Osteocyte (in vitro differentiated cells): ENCODE measurements at places on chromosomes 1 and 21.

DNA sequence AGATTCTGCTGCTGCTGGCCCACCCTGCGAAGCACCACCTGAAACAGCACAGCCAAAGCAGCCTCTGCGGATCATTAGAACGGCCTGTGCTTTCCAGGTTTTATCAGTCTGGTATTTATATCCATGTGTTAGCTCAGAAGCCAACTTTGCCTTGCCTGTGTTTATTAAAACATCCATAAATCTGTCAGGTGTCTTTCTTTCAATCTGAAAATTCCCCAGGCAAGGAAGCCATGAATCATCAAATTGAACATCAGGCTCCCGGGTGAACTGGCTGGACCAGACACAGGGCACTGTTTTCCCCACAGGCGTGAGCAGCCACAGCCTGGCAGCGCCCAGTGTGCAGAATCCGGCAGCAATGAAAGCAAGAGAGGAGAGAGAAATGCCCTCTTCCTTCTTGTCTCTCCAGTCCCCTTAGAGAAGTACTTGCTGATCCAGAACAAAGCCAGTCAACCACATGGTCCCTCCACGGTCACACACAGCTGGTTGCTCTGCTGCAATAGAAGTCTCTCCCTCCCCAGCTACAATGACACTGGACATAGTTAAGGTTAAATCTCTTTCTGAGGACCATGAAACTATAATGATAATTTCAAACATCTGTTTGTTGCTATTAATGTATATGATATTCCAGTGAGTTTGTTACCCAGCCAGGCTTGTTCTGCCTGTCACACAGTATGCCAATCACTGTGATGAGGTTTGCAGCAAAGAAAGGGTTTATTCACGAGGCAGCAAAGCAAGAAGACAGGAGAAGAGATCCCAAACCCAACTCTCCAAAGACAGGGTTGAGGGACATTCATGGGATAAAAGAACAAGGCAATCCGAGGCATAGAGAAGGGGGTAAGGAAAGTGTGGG lies 212.1 kb upstream of the FMN2 start:
- no peak for DNase-seq

GRCh38 chr21:42376338-42376982 lies 10.1 kb upstream of the TFF1 start:
- no peak for DNase-seq

GRCh38 chr1:198590454-198590853 lies 48.4 kb upstream of the PTPRC start:
- no peak for DNase-seq

- DNase-seq: no peak
Observed at GRCh38 chr1:107702946-107703571, 261.9 kb downstream of the VAV3 start.

DNA sequence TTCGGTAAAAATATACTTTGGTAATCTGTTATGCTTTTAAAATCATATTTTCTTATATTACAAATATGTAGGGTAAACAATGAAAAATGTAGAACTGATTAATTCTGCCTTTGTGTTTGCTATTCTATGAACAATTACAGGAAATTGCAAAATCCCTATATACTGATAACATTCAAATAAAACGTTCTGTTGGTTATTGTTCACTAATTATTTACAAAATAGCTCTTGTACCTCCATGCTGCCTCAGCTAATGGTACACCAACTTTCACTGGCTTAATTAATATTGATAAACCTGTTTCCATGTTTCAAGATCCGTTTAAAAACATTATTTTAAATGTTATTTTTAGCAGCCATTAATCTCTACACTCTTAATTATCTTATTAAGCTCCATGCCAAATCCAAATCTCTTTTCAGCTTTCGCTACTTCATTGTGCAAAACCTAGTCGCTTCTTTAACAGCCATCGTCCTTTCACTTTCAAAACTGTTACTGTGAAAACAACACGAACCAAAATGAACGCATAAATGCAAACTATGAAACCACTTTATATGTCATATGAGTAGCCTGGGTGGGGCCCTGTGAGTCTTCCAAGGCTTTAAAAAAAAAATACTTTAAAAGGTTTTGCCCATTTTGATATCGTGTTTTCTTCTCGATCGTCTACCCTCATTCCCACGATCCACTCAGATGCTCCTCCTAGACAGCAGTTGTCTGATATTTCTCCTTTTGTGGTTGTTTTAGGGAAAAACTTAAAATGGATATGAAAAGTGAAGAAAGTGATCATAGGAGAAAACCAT lies 807.1 kb downstream of the USP25 start:
- DNase-seq: no peak

GRCh38 chr21:32705901-32706300 lies 21.9 kb downstream of the SYNJ1 start:
- DNase-seq: no peak

DNA sequence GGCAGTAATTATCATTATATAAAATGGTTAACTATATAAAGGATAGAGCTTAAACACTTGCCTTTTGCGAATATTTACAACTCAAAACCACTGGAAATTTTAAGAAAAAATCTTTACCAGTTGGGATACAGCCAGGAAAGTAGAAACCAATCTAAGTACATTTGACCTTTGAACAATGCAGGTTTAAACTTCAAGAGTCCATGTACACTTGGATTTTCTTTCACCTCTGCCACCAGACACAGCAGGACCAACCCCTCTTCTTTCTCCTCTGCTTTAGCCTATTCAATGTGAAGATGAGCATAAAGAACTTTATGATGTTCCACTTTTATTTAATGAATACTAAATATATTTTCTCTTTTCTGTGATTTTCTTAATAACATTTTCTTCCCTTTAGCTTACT lies 361.1 kb downstream of the NEGR1 start:
- DNase-seq: no peak

GRCh38 chr1:7620196-7620595 lies 150.9 kb upstream of the VAMP3 start:
- no peak for DNase-seq

GRCh38 chr1:225710804-225711203 lies 57.9 kb upstream of the ENAH start:
- DNase-seq: no peak

- DNase-seq: no peak
Observed at GRCh38 chr1:20093940-20094391, 24.0 kb downstream of the PLA2G5 start.

- DNase-seq: no peak
Observed at GRCh38 chr1:79259390-79260336, 253.1 kb upstream of the ADGRL4 start.

- DNase-seq: no peak
Observed at GRCh38 chr1:181173761-181174447, 85.4 kb downstream of the IER5 start.

DNA sequence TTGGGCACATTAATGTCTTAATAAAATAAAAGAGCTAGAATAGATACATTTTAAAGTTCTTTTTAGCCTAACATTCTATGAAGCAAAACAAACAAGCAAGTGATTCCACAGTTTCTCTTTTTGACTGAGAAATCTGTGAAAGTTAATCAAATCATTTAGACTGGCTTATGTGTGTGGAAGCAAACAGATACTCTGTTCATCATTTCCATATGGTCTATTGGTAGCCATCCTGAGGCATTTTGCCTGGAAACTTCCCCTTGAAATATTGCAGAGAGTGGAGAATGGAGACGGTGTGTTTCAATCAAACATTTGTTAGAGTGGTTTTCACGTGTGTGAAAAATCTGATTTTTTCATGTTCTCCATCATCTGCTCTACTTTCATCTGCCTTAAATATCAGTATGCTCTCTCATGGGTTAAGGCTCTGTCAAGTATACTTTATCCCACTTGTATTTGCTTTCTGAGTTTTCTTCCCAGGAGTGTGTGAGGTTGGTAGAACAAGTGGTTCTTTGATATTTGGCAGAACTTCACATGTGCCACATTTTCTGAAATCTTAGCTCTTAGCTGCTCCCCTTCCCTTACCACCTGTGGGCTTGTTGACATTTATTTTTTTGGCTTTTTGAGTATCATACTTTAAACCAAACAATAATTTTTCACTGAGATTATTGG lies 139.1 kb upstream of the PTGFR start:
- DNase-seq: no peak

DNA sequence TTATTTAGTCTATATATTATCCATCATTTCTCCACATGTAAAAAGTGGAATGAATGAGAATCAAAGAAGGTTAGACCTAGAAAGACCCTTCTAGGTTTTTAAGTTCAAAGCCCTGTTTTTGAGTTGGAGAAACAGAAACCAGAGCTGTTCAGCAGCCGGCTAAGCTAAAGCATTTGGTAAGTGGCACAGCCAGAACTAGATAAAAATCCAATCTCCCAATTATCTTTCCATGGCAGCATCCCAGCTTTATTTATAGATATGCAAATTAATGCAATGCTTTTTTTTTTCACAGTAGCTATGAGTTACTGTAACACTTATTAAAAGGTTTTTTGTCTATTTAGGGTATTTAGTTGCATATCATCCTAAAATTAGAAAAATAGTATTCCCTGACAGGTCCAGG lies 85.1 kb downstream of the NIBAN1 start:
- DNase-seq: no peak

- no peak for DNase-seq
Observed at GRCh38 chr1:174157157-174157806, 2.0 kb upstream of the RABGAP1L start.

DNA sequence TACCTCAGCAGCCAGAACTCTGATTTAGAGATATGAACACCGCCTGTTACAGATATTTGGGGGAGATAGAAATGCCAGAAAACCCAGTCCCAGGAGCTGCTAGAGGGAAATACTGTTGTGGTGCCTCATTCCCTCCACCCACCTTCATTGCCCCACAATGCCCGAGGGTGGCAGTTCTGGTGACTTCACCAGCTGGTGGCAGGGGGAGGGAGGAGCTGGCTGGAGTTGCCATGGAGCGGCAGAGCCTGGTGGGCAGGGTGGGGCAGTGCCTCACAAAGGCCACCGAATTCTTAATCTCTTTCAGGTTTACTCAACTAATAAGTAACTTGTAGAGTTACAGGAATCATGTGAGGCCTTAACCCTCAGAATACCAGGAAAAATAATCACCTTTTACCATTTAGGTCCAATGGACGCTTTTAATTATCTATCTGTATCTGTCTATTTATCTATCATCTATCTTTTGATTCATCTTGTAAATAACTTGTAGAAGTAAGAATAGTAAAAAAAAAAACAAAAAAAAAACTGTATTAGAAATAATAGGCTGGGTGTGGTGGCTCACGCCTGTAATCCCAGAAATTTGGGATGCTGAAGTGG lies 11.7 kb upstream of the S100A11 start:
- DNase-seq: peak; percentile 89

DNA sequence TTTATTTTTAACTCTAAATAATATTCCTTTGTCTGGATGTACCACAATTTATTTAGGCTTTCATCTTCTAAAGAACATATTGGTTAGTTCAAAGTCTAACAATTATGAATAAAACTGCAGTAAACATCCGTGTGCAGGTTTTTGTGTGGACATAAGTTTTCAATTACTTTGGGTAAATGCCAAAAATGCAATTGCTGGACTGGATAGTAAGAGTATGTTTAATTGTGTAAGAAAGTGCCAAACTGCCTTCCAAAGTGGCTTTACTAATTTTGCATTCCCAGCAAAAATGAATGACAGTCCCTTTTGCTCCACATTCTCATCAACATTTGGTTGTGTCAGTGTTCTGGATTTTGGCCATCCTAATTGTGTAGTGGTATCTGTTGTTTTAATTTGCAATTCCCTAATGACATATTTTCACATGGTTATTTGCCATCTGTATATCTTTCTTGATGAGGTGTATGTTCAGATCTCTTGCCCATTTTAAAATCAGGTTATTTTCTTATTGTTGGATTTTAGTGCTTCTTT lies 113.8 kb downstream of the DPYD start:
- no peak for DNase-seq

GRCh38 chr1:155183775-155184221 lies 10.1 kb downstream of the TRIM46 start:
- no peak for DNase-seq

GRCh38 chr21:33383056-33383888 lies 19.9 kb upstream of the IFNGR2 start:
- no peak for DNase-seq

DNA sequence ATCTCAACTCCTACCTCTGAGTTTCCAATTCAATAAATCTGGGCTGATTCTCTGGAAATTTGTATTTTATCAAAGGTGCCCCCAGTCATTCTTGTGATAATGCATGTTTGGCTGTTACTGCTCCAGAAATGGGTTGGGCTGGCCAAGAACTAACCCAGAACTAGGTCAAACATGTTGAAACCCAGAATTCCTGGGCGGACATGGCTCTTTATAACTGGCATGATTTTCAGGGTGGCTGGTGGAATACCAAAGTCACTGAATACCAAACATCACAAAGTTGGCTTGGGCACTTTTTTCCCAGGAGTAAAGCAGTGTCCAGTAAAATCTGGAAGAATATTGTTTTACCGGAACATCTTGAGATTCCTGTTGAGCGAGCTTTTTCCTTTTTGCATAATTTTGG lies 89.4 kb upstream of the S1PR1 start:
- DNase-seq: no peak

- DNase-seq: no peak
Observed at GRCh38 chr1:107432108-107432507, 291.3 kb downstream of the NTNG1 start.

DNA sequence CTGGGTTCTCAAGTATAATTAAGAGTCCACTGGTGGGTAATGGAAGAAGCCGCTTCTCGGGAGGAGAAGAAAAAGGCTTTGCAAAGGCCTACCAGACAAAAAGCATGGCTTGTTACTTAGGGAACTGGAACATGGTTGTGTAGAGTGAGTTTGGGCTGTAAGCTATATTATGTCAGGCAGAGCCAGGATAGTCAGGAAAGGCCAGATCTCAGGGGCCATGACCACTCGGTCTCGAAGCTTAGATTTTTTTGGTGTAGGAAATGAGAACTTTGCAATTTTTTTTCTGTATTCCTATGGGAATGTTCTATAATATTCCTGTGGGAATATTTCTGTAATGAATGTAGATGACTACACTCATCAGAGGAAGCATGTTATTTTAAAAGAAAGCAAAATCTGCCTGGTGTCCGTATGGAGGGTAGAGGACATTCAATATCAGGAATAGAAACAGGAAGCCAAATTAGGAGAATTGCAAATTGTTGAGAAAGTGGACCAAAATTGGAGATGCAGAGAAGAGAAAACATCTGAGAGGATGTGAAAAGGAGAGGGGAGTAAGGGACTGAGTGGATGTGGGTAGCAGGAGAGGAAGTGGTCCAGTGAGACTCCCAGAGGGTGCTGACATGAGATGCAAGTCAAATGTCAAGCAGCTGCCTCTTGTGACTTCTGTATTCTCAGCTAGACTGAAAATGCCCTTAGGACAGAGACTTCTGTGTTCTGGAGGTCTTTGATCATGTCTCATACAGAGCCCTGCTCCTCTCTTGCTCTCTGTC lies 45.2 kb upstream of the HAO2 start:
- no peak for DNase-seq
